ENCODE measurements at places on chromosomes 12 and 14. TPM values are rescaled to one million over a fixed set of nuclear protein-coding genes. Genes with fewer than 3 reads are reported as not detected.

DNA sequence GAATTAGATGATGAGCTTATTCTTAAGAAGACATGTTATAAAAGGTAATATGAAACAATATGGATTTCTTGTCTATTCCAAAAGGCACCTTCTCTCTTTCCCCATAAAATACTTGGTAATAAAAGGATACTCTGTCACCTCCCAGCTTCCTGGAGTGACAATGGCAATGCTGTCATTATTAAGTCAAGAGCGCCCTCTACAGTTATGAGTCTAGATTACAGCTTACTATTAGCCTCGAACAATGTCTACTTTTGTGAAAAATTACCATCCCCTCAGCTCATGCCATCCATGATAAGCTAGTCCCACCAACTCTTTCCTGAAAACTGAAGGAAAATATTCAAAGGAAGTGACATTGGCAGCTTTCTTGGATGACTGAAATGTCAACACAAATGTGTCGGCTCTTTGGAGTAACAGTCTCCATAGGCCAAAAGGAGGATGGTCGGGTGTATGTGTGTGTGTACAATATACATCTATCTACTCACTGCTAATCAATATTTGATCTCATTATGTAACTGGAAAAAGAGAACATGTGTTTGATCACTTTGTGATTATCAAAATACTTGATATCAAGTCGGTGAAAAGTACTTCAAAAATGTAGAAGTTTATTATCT, 48.7 kb upstream of the CDKN3 start:
- DNase-seq, result no peak
- H3K36me3 ChIP-seq, result no peaks in the 10 kb centered on the region
- H3K27ac ChIP-seq, result no peak overlapping the region
- H3K4me1 ChIP-seq, result no peaks in the 10 kb centered on the region
- H3K27me3 ChIP-seq, result peaks cover 2% of the 10 kb centered on the region

GRCh38 chr12:71731439-71732356, 23.0 kb upstream of the RAB21 start:
- H3K4me3 ChIP-seq, result no peak overlapping the region
- no peak for DNase-seq
- H3K4me1 ChIP-seq, result no peaks in the 10 kb centered on the region
- H3K27me3 ChIP-seq, result peaks cover 5% of the 10 kb centered on the region
- H3K27ac ChIP-seq, result no peak overlapping the region

- peaks cover 16% of the 10 kb centered on the region for H3K36me3 ChIP-seq
- H3K27ac ChIP-seq, result peak overlapping the region; percentile 62
- H3K4me3 ChIP-seq, result no peak overlapping the region
- peaks cover 33% of the 10 kb centered on the region for H3K4me1 ChIP-seq
- H3K27me3 ChIP-seq, result peaks cover 1% of the 10 kb centered on the region
- DNase-seq, result no peak
Measured at GRCh38 chr14:21505012-21505553, 6.1 kb downstream of the METTL3 start.

DNA sequence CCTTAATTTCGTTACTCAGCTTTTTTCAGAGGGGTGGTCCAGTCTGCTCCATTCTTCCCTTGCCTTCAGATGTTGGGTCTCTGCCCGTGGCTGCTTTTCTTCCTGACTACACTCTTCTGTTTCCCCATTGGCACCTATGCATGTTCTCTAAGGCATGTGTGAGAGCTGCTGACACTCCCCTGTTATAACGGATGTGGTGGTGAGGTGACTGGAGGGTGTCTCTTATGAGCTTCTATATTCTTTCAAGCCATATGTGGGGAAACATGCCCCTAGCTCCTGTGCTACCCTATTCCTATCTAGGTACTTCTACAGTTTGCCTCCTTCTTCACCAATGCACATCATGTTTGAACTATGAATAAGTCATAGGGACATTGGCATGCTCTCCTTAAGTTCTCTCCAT, 643.2 kb downstream of the RPL10L start:
- H3K4me3 ChIP-seq, result no peak overlapping the region
- no peaks in the 10 kb centered on the region for H3K36me3 ChIP-seq
- no peak for DNase-seq
- no peak overlapping the region for H3K27ac ChIP-seq
- H3K4me1 ChIP-seq, result no peaks in the 10 kb centered on the region

DNA sequence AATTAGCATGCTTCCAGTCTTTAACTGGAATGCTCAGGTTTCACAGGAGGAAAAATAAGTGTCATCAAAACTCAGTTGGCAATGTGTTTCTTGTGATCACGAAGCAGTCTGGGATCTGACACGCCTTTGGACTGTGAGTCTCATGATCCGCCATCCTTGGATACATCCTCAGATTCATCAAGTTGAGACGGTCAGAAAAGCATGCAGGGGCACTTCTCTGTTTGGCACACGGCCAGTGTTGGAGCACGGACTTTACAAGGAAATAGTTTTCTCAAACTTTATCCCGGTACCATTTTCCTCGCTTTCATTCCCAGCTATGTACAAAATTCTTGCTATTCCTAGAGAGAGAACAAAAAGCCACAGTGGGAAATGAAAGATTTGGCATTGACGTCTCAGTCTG, 88.4 kb upstream of the PARP11 start:
- peaks cover 5% of the 10 kb centered on the region for H3K27me3 ChIP-seq
- H3K36me3 ChIP-seq, result no peaks in the 10 kb centered on the region
- H3K27ac ChIP-seq, result no peak overlapping the region
- H3K4me1 ChIP-seq, result no peaks in the 10 kb centered on the region

DNA sequence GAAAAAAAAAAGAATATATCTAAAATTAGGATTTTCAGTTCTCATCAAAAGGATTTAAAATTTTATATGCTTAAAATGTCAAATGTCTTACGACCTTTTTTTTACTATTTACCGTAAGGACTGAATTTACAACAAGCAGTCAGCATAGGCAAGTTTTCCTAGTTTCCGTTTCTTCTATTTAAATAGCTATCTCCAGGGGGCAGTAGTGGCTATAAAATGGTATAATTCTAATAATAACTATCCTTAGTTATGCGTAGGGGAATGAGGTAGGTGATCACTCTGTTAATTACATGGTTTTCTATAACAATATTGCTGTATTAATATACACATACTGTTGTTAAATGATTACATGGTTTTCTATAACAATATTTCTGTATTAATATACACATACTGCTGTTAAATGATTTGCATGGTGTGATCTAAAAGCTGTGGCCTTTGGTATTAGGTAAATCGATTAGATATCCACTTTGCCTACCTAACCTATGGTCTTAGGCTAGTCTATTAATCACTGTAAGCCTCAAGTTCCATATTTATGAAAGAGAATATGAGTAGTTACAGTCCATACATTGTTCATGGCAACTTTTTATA, 217.7 kb upstream of the PDZRN4 start:
- no peak overlapping the region for H3K27ac ChIP-seq
- no peaks in the 10 kb centered on the region for H3K4me1 ChIP-seq
- no peaks in the 10 kb centered on the region for H3K27me3 ChIP-seq
- no peaks in the 10 kb centered on the region for H3K36me3 ChIP-seq
- no peak for DNase-seq

- peaks cover 8% of the 10 kb centered on the region for H3K27me3 ChIP-seq
- peak overlapping the region; percentile 76 for H3K4me3 ChIP-seq
- H3K4me1 ChIP-seq, result peaks cover 67% of the 10 kb centered on the region
- no peak for DNase-seq
- peak overlapping the region; percentile 99 for H3K27ac ChIP-seq
Measured at GRCh38 chr12:111424793-111425251, 19.1 kb downstream of the SH2B3 start.

- no peak for DNase-seq
- H3K27me3 ChIP-seq, result peaks cover 18% of the 10 kb centered on the region
- no peak overlapping the region for H3K27ac ChIP-seq
- no peaks in the 10 kb centered on the region for H3K36me3 ChIP-seq
- peaks cover 19% of the 10 kb centered on the region for H3K4me1 ChIP-seq
Measured at GRCh38 chr14:92754966-92755365, 6.5 kb upstream of the LGMN start.

DNA sequence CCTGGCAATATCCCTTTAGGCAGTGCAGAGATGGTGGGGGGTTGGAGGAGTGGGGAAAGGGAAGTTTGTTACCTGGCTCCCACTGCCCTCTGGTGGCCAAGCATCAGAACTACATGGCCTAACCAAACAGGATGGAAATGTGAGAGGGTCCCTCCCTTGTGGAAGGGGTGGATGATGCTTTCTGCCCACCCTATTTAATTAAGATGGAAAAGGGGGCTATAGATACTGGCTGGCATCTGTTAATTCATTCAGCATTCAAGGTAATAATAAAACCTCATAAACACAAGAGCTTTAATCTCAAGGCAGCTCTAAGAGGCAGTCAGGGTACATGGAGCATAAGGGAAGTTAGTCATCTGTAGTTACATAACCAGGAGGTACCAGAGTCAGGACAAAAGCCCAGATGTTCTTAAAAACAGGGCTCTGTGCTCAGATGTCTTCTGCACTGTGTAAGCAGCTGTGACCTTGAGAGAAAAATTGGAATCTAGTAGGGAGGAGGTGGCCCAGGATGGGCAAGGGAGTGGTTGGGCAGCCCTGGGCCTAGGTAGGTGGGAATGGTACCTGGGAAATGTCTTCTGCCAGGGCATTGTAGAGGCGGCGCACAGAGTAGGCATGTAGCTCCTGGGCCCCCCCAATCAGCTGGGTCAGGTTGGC, 4.6 kb downstream of the AP1G2 start:
- DNase-seq, result peak; percentile 49
- peak overlapping the region; percentile 90 for H3K27ac ChIP-seq
- peaks cover 13% of the 10 kb centered on the region for H3K36me3 ChIP-seq
- peaks cover 32% of the 10 kb centered on the region for H3K4me1 ChIP-seq
- peaks cover 2% of the 10 kb centered on the region for H3K27me3 ChIP-seq

DNA sequence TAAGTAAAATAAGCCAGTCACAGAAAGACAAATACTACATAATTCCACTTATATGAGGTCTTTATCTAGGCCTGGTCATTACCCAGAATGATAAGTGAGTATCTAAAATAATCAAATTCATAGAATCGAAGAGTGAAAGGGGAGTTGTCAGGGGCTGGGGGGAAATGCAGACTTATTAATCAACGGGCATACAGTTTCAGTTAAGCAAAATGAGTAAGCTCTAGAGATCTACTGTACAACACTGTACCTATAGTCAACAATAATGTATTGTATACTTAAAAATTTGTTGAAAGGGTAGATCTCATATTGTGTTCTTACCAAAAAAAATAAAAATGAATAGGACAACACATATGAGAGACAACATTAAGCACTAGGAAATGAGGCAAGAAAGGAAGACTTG, 13.3 kb downstream of the BTBD7 start:
- no peak for DNase-seq
- H3K27me3 ChIP-seq, result no peaks in the 10 kb centered on the region
- no peak overlapping the region for H3K27ac ChIP-seq
- peaks cover 33% of the 10 kb centered on the region for H3K4me1 ChIP-seq
- H3K36me3 ChIP-seq, result no peaks in the 10 kb centered on the region
- no peak overlapping the region for H3K4me3 ChIP-seq

- DNase-seq, result no peak
- H3K27ac ChIP-seq, result no peak overlapping the region
- no peaks in the 10 kb centered on the region for H3K27me3 ChIP-seq
- H3K4me3 ChIP-seq, result no peak overlapping the region
- peaks cover 5% of the 10 kb centered on the region for H3K36me3 ChIP-seq
- peaks cover 7% of the 10 kb centered on the region for H3K4me1 ChIP-seq
Measured at GRCh38 chr14:102605029-102605428, 12.6 kb downstream of the RCOR1 start.

DNA sequence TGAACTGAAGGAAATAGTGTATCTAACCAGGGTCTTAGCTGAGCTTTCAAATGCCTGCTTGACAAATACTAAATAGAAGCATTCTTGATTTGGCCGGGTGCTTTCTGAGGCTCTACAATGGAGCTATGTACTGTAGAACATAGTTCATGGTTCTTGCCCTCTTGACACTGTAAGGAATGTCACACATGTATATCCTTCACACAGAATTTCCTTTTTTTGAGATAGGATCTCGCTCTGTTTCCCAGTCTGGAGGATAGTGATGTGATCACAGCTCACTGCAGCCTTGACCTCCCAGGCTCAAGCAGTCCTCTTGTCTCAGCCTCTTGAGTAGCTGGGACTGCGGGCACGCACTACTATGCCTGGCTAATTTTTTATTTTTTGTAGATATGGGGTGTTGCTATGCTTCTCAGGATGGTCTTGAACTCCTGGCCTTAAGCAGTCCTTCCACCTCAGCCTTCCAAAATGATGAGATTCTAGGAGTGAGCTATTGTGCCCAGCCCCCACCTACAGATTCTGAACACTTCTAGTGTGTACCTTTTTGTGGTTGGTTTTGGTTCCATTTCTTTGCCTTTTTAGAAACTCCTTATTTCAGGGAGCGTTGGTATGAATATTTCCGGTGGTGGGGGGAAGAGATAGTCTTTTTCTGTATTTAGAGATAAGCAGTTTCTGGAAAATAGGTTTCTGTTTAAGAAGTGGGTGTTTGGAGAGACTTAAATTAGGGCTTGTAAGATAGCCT, 4.2 kb downstream of the MLXIP start:
- no peak overlapping the region for H3K4me3 ChIP-seq
- H3K27me3 ChIP-seq, result peaks cover 11% of the 10 kb centered on the region
- H3K27ac ChIP-seq, result peak overlapping the region; percentile 87
- peaks cover 8% of the 10 kb centered on the region for H3K36me3 ChIP-seq
- DNase-seq, result no peak

DNA sequence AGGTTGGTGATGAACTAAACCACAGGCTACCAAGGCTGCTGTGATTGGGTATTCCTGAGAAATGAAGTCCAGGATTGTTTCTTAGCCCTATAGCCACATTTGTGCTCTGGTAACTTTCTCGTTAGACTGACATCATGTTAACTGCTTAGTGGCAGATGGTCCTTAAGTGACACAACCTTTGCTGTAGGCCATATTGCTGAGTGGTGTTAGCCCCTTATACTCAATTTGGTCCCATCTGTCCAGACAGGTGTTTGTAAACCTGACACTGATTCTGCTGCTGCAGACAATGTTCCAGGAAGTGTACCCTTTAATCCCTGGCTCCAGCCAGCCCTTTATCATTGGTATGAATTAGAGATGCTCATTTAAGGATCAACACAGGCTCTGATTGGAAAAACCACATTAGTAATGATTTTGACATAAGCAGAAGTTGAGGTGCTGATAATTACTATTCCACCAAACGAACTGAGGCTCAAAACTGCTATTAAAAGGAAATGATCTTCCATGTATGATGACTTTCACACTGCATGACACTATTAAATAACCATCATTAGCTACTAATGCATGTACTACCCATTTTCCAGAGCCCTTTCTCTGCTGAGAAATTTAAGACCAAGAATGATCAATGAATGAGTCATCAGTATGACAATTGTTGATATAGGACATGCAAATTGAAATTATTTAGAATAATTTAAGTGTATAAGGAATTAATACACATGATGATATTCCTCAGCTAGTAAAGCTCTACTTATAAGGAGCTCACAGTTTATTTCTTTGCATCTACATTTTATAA, 3.6 kb upstream of the SSTR1 start:
- no peaks in the 10 kb centered on the region for H3K36me3 ChIP-seq
- H3K4me1 ChIP-seq, result no peaks in the 10 kb centered on the region
- no peak for DNase-seq
- H3K27me3 ChIP-seq, result peaks cover 16% of the 10 kb centered on the region
- H3K4me3 ChIP-seq, result no peak overlapping the region

CISTR gene
- polyA plus RNA-seq, result not detected

MYF5 gene
- polyA plus RNA-seq, result not detected

PARPBP gene
- polyA plus RNA-seq, result 2.3 TPM

LRTM2 gene
- polyA plus RNA-seq, result not detected
